NCI-H774 (cell line): ENCODE measurements at places on chromosomes 3 and 15.
A peak's percentile ranks its signal among the peaks of the same experiment; 100 is the strongest.

GRCh38 chr3:128969993-128970739, 23.7 kb downstream of the CFAP92 start:
- DNase-seq = peak; percentile 14

GRCh38 chr3:114299421-114299820, 5.6 kb downstream of the TIGIT start:
- DNase-seq = no peak

GRCh38 chr15:101028321-101028720, 109.2 kb downstream of the LRRK1 start:
- no peak for DNase-seq

DNA sequence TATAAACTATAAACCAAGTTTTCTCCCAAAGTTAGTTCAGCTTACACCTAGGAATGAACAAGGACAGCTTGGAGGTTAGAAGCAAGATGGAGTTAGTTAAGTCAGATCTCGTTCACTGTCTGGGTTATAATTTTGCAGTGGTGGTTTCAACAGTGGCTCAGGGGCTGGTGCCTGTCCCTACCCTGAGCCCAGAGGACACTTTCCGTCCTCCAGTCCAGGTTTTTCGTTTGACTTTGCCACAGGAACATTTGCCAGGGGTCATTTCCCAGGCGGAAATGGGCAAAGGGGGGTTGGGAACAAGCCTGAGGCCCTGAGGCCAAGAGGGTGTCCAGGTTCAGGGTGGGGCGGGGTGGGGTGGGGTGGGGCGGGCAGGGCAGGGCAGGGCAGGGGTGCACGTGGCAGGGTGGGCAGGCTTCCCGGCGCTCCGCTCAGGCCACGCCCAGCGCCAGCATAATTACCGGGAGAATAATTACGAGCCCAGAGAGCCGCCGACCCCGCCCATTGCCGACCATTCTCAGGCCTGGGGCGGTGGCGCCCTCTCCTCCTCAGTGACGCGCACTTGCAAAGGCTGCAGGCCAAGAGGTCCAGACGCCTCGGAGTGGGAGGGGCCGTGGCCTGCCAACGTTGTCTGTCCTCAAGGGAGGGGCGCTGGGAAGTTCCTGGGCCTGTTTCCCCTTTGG, 70.4 kb downstream of the KLF13 start:
- DNase-seq = peak; percentile 81

DNA sequence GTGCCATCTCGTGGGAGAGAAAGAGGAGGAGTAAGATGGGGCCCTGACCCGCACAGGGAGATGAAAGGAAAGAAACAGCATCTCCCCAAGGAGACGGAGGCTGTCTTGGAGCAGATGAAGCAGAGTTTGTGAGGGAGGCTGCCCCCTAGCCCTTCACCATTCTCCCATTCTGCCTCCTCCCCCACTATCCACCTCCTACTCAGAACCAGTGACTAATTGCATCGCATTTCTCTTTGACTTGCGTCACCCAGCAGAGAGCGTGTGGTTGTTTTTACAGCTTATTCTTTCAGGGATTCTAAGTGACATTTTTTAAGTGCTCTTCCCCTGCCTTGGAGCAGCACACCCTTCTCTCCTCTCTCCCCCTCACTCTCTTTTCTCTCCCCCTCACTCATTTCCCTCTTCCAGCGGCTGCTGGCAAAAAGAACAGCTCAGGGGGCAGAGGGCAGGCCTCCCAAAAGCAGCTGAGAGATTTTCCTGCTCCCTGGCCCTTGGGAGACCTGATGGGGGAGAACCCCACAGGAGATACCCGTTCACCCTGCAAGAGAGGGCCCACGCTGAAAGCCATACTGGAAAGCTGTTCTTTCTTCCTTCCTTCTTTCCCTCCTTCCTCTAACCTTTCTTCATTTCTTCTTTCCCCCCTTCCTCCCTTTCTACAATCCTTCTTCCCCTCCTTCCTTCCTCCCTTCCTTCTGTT, 91.8 kb downstream of the MRPL46 start:
- no peak for DNase-seq

- no peak for DNase-seq
Measured at GRCh38 chr15:52256930-52257733, 38.5 kb downstream of the MYO5C start.

- DNase-seq = peak; percentile 91
Measured at GRCh38 chr3:129278439-129278965, at the start of gene HMCES. HMCES (plus strand) TSS chr3:129278870; CDS start chr3:129279733, 863 bp downstream.
